ENCODE measurements at places on chromosomes 2 and 18. TPM values are rescaled to one million over a fixed set of nuclear protein-coding genes. Genes with fewer than 3 reads are reported as not detected.

DNA sequence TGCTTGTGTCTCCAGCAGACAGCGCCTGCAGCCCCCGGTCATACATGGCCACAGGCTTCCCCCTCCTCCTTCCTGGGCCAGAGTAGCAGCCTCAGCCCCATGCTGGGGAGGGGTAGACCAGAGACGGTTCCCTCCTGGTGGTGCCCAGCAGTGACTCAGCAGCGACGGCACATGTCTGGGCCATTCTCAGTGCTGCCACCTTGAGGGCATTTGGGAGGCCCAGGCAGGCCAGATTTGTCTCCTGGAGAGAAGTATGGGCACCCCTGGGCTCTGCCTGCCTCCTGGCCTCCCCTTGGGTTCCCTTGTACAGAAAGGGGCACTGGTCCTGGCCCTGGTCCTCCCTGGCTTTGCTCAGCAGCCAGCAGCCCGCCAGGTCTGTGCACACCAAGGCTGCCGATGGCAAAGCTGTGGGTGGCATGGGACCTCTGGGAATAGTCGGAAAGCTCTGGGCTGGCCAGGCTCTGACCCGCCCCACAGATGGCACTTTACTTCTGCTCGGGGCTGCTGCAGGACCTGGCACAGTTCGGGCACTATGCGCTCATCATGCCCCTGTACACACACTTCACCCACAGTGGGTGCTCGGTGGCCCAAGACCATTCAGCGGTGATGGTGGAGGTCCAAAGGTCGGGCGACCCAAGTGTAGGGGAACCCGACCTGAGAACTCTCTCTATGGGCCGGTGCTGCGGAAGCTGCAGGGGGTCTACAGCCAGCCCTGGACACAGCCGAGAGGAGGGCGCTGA lies 11.4 kb upstream of the ALPI start:
- DNase-seq: no peak

- DNase-seq: no peak
Measured at GRCh38 chr2:137435162-137435561, 529.1 kb upstream of the HNMT start.

GULP1 gene
- total RNA-seq: 43.8 TPM

RRM2 gene
- 0.98 TPM for total RNA-seq

CD8A gene
- total RNA-seq: 2.0 TPM

ESPNL gene
- 1.3 TPM for total RNA-seq

All from breast epithelium (tissue), 4 donors.